ENCODE measurements at places on chromosomes 6 and 20. TPM values are rescaled to one million over a fixed set of nuclear protein-coding genes. Genes with fewer than 3 reads are reported as not detected.

Gene CFB
- total RNA-seq, result 3.9 TPM

Gene CRISP3
- not detected for total RNA-seq

Gene FHL5
- total RNA-seq, result not detected

Gene PROKR2
- total RNA-seq, result not detected

Gene PAQR8
- 13.9 TPM for total RNA-seq

Gene SSR1
- 112 TPM for total RNA-seq

Gene TGM2
- total RNA-seq, result 0.72 TPM

Gene RBPJL
- total RNA-seq, result 1.5 TPM

Gene BTNL2
- total RNA-seq, result not detected

Gene SLC12A5
- 8.8 TPM for total RNA-seq

Gene ADGRF5
- 0.04 TPM for total RNA-seq

Gene PRKN
- total RNA-seq, result 4.6 TPM

Gene FNDC11
- total RNA-seq, result 2.6 TPM

Gene LRRC73
- total RNA-seq, result 1.6 TPM

Gene OCSTAMP
- not detected for total RNA-seq

Gene WFDC12
- not detected for total RNA-seq

Gene ULBP2
- total RNA-seq, result not detected

Gene OPN5
- 0.09 TPM for total RNA-seq

Gene CLVS2
- 0.69 TPM for total RNA-seq

Gene IER3
- 23.2 TPM for total RNA-seq

Gene BMP6
- 3.4 TPM for total RNA-seq

Gene PTK6
- total RNA-seq, result 0.29 TPM

Gene MYLK4
- total RNA-seq, result 0.60 TPM

Gene TBXT
- not detected for total RNA-seq

Gene CCDC170
- total RNA-seq, result 0.22 TPM

Gene SLC35D3
- total RNA-seq, result 0.13 TPM

Gene LY6G5C
- total RNA-seq, result 6.5 TPM

Gene LAMA4
- total RNA-seq, result 2.1 TPM

Gene GGTLC1
- total RNA-seq, result not detected

Gene GABRR1
- total RNA-seq, result not detected

Gene B3GAT2
- total RNA-seq, result 1.8 TPM

Gene BPHL
- 69.7 TPM for total RNA-seq

Gene PPP1R3G
- not detected for total RNA-seq

Gene KLC4
- 71.9 TPM for total RNA-seq

Gene DCDC2
- total RNA-seq, result 22.2 TPM

Gene MPC1
- total RNA-seq, result 20.3 TPM

Gene AKAP12
- 10.6 TPM for total RNA-seq

Gene TEAD3
- total RNA-seq, result 43.4 TPM

Gene TBC1D20
- 30.3 TPM for total RNA-seq

Gene TOX2
- 2.5 TPM for total RNA-seq

Gene C6orf141
- 12.3 TPM for total RNA-seq

Gene SLC22A3
- total RNA-seq, result 1.7 TPM

Gene C6orf132
- total RNA-seq, result 11.8 TPM

Gene ABRACL
- 71.6 TPM for total RNA-seq

Gene RBM24
- 1.5 TPM for total RNA-seq

Gene SCRT2
- total RNA-seq, result not detected

Gene HRH3
- not detected for total RNA-seq

Gene RFX6
- 28.7 TPM for total RNA-seq

Gene VAPB
- 56.3 TPM for total RNA-seq

Gene PPP1R14C
- total RNA-seq, result 1.2 TPM

Gene NKAPL
- total RNA-seq, result not detected

Gene EFCAB8
- 0.29 TPM for total RNA-seq

Gene ABHD16B
- total RNA-seq, result not detected

Gene SIRPB1
- total RNA-seq, result 0.96 TPM

Gene HLA-DQB2
- not detected for total RNA-seq

Gene COL21A1
- 20.5 TPM for total RNA-seq

Gene ARFGEF3
- total RNA-seq, result 28.3 TPM

Gene HLA-G
- total RNA-seq, result 0.38 TPM

Gene PPP1R16B
- total RNA-seq, result not detected

Data from progenitor cell of endocrine pancreas (in vitro differentiated cells).